ENCODE measurements at places on chromosomes 5 and 9.

DNA sequence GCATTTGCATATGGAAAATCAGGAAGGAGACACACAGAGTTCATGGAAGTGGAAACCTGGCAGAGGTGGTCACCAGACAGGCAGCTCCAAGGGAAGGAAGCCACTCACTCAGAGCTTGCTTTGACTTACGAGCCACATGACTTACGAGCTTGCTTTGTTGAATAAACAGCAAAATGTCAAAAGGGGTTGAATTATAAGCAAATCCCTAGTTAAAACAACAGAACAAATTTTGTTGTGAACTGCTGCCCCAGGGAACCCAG is 164.3 kb downstream of the SYK start:
- DNase-seq: no peak

DNA sequence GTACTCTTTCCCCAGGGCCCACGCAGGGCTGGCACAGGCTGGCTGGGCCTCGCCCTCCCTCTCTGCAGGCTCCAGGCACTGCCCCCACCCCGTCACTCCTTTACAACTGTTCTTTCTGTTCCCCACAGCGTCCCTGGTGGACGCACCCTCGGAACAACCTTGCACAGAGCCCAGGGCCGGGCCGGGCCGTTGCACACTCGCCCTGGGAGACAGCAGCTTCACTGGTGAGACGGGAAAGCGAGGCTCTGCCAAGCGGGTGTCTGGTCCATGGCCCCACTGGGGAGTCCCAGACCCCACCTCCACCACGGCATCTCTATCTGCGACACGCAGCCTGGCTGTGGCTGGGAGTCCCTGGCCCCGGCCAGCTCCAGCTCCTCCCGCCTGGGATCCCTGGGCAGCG is 18.4 kb upstream of the QSOX2 start:
- DNase-seq: no peak

GRCh38 chr5:88238732-88239131 is 29.9 kb downstream of the TMEM161B start:
- DNase-seq: no peak

- DNase-seq: no peak
Observed at GRCh38 chr9:2599896-2600295, 21.7 kb upstream of the VLDLR start.

- no peak for DNase-seq
Observed at GRCh38 chr9:134028076-134028475, 2.8 kb downstream of the BRD3OS start.

DNA sequence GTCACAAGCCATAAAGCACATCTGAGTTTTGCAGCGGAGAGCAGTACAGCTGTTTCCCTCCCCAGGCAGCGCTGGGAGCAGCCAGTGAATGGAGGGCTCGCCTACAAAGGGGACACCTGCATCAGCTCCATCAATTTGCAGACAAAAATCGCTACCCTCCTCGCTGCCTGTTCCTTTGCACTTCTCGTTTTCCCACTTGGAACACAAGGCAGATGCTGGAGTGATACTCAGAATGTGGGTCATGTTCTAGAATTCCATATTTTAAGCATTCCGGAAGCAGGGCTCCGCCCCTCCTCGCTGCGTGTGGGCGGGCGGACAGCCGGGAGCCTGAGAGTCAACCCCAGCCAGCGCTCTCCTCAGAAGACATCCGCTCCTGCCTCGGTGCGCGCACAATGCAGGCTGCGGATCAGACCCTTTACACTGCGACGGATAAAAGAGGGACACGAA is 92.1 kb downstream of the LMNB1 start:
- peak; percentile 61 for DNase-seq

- no peak for DNase-seq
Observed at GRCh38 chr5:6408627-6409446, 30.5 kb upstream of the MED10 start.

DNA sequence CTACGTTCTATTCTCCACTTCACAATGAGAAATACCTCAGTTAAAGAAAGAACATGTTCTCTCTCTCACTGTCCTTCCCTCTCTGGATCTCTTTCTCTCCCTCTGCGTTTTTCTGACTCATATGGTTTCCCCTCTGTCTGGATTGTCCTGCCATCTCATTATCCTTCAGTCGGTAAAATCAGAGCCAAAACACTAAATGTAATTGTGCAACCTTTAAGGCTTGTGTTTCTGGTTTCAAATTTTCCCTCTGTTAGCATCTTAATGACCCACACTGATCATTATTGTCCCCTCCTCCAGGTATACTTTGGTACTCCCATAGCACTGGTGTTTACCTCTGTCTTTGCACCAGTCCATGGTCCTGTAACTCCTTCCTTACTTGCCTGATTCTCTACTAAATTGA is 509.4 kb upstream of the C9orf72 start:
- no peak for DNase-seq

GRCh38 chr9:81868145-81868544 is 60.1 kb upstream of the SPATA31D4 start:
- DNase-seq: no peak

- DNase-seq: no peak
Observed at GRCh38 chr5:79076819-79077218, 7.3 kb downstream of the BHMT2 start.

- DNase-seq: no peak
Observed at GRCh38 chr5:159441441-159441840, 111.2 kb upstream of the IL12B start.

DNA sequence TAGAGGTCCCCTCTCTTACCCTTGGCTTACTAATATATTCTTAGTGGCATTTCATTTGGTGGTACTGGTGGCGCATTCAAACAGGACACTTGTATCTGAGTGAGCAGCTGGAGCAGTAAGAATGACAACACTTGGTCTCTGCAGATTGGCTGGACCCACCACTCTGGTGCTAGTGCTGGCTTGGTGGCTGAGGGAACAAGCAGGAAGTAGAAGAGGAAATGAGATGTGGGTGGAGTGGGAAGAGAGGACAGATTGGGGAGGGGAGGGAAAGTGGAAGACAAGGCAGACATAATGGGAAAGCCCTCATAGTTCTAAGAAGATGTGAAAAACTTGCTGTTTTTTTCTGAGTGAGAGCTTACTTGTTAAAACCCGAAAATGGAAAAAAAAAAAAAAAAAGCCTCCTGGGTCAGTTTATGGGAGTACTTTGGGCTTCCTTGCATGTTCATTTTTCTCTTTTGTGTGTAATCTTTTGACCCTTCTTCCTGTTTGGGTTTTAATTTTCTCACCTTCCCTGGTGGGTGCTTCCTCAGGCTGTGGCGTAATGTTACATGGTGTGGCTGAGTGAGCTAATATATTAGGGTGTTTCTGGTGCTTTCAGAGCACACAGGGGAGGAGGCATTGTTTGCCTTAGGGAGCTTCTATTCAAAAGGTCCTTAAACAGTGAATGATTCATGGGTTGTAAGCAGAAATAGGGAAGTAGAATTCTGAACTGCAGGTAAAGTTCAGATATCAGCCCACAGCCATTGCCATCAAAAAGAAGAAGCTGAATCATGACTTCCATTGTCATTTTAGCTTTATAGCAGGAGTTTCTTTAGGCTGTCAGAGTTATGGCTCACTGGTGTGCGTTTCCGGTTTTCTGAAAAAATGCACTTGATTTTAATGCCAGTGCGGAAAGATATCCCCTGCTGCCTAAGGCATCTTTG is 52.3 kb downstream of the TLE4 start:
- DNase-seq: peak; percentile 62

- DNase-seq: peak; percentile 91
Observed at GRCh38 chr9:131277910-131278701, 1.8 kb upstream of the FAM78A start.

GRCh38 chr5:95743232-95743631 is 12.1 kb downstream of the RHOBTB3 start:
- DNase-seq: no peak

DNA sequence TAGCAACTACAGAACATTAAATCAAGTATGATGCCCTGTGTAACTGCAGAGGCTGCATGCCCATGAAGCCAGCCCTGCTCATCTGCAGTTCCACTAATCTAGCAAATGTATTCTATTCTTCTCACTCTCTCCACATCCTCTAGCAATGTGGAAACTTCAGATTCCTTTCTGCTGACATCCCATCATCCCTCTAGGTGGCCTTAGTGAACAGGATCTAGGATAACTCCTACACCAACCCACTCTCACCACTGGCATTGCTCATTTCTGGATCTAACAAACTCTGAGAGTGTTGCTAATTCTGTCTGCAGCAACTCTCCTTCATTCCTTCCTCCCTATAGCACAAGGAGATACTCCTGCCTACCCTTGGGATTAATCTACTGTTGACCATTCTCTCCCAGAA is 80.8 kb downstream of the FAM81B start:
- DNase-seq: no peak

DNA sequence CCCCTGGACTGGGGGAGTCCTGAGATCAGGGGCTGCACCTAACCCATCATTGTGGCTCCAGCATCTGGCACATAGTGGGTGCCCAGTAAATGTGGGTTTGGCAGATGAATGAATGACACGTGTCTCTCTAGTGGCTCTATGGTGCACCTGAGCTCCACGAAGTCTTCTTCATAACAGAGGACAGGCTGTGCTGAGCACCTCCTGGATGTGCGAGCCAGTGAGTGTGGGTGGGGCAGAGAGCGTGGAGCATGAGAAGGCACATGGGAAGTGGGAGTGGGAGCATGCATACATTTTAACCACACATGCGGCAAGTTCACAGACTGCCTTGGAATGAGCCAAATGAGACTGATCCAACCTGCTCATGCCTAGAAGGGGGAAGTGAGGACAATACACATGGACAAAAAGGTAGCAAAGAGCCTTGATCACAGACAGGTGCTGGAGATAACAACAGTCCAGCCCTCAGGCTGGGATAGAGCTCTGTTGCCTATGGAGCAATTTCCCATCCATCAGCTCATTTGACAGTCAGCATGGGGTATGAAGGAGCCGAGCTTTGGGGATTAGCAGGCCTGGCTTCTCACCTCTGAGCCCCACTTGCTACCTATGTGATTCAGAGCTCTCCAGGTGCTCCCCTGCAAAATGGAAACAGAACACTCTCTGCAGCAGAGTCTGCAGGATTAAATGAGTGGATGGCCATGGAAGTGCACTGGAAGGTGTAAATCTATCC is 76.2 kb upstream of the TBC1D2 start:
- DNase-seq: no peak

DNA sequence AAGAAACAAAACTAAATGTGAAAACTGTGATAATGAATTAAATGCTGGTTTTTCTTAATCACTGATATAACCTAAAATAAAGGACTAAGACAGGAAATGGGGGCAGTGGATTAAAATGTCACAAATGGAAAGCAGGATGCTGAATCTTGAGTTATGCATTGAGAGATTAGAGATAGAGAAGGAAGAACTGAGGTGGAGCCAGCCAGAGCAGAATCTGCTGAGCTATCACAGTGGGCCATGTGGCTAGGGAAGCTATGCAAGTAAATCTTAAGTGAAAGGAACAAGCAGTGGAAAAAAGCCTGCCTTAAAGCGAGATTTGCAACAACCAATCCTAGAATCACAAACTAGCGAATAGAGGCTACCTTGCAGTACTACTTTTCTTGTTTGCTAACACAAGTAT is 188.5 kb upstream of the RASA1 start:
- no peak for DNase-seq
